NCI-H187 (cell line): ENCODE measurements at places on chromosomes 13 and 19.

- no peak for DNase-seq
Measured at GRCh38 chr19:17075864-17076542, 426 bp downstream of the MYO9B start.

DNA sequence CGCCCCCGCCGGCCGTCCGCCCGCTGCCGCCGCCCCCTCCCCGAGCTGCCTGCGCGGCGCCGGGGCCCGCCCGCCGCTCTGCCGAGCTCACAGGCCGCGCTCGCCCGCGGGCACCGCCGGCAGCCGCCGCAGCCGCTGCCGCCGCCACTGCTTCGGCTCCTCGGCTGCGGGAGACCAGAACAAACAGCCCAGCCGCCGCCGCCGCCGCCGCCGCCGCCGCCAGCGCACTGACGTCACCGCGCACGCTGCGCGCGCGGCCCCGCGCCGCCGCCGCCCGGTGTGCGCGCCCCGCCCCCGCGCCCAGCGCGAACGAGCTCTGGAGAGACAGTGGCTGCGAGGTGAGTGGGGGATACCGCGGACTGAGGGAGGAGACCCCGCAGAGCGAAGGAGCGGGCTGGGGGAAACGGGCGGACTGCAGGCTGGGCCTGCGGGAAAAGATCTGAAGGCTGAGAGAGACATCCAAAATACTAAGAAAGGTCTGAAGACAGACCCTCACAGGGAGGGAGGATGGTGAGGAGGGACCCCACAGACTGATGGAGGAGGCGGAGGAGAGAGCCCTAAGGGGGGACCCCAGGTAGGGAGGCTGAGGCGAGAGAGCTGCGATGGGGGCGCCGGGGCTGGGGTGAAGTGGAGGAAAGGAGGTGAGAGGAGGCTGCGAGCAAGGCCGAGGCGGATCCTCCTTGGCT lies at the start of gene BRD4:
Gene BRD4 (minus strand): TSS at position 229 of the 686 bp plus-strand sequence. CDS start 59,440 bp downstream, outside the sequence.
- DNase-seq, result peak; percentile 20

DNA sequence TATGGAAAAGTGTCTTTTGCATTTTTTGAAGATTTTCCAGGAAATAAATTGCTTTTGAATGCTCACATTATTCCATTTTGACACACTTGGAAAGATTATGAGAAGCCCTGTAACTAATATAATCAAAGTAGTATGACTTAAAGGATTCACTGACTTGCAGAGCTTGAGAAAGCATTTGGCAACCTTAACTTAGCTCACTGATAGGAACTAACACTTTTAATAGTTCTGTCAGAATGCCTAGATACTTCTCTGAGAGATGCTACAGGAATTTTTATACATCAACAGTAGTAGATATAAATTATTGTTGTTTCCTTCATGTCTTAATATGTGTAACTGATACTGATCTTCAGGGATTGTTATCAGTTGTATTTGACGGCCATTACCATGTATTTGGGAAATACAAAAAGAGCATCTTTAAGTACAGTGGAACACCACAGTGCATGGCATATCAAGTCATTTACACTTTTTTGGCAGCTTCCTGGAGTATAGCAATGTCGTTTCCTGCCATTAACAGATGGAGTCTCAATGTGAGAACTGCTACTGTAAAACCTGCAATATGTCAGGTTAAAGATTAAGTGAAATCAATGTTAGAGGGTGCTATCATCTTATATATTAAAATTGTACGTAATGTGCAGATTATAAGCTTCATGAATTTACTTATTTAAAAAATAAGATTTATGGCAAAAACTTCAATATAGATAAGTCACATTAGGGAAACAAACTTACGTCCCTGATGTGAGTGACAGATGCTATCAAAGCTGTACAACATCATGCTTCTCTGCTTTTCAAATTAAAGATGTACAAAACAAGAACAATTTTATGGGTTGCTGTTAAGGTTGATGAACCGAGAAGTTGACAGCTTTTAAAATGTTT lies 1159.8 kb upstream of the MIR17HG start:
- DNase-seq, result no peak

- DNase-seq, result no peak
Measured at GRCh38 chr19:8393871-8394250, 3.7 kb downstream of the RAB11B start.

GRCh38 chr13:77519808-77520207 lies 15.7 kb upstream of the SCEL start:
- no peak for DNase-seq

DNA sequence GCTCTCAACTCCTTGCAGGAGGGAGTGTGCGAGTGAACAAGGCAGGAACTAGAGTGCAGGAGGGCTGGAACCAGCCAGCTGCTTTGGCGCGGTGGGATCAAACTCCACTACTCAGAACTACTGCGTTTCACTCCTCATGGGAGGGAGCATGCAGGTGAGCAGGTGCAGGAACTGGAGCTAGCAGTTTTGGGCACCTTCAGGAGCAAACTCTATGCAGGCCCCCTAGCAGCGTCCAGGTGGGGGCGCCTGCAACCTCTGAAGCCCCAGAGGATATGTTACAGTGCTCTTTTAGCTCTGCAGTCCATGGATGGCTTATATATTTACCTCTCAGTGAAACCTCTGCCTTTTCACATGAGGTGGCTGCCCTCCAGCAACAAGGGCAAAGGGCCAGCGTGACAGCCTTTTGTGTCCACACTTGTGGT lies 1303.4 kb downstream of the PCDH9 start:
- no peak for DNase-seq

- no peak for DNase-seq
Measured at GRCh38 chr19:13098277-13099072, 4.2 kb downstream of the LYL1 start.

- DNase-seq, result no peak
Measured at GRCh38 chr13:100809856-100810255, 135.3 kb upstream of the TMTC4 start.
